Motor neuron (in vitro differentiated cells): ENCODE measurements at places on chromosomes 1 and 21.

GRCh38 chr1:72397786-72398185 lies 115.4 kb upstream of the NEGR1 start:
- ATAC-seq: peak; percentile 63

- ATAC-seq: no peak
Observed at GRCh38 chr21:22125581-22125980, 1127.4 kb downstream of the NCAM2 start.

DNA sequence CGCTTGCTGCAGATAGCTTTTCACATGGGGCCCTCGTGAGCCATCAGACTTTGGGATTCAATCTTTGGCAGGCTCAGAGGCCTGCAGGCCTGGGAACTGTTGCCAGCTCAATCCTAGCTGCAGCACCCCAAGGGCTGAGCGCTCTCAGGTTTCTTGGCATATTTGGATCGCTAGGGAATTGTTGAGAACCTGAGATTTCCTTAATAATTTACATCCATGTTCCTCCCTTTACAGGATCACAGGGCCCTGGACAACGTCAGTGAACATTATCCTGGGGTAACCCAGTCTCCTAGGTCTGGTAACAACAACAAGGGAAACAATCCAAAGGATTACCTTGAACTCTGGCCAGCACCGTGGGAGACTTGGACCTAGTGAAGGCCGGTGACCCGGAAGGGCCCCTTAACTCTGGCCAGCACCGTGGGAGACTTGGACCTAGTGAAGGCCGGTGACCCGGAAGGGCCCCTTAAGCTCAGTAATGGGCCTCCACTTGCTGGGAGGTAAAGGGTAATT lies 49.3 kb upstream of the NEK2 start:
- no peak for ATAC-seq

- ATAC-seq: no peak
Observed at GRCh38 chr1:40690771-40691537, 550 bp upstream of the NFYC start.

DNA sequence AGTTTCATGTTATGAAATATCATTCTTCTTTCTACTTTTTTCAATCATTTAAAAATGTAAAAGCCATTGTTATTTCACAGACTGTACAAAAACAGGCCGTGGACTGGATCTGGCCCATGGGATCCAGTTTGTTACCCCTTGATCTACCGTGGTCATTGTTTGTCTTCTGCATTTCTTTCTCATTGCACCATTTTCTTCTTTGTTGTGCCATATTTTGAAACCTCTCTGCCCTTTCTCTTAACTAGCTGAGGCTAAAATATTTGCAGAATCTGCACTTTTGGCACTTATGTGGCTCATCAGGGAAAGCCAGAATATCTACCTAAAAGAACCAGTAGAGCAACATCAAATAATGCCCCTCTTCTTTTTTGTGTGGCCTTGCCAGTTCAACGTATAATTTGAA lies 50.5 kb downstream of the DNAJC6 start:
- no peak for ATAC-seq

DNA sequence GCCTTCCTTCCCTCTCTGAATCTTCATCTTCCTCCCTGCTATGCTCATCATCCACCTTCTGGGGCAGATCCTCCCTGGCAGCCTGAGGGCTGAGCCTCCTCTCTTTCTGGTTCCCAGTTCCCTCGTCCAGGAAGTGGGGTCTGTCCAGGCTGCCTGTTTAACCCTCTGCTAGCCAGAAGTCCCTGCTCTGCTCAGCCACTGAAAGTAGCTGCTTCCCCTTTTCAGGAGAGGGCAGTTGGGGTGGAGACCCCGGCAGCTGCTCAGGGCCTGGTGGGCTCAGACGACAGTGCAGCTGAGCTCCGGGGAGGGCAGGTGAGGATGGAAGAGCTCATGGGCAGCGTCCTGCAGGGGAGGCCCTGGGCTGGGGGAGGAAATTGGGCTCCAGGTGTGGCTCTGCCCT lies 43.1 kb upstream of the ETV3 start:
- no peak for ATAC-seq

DNA sequence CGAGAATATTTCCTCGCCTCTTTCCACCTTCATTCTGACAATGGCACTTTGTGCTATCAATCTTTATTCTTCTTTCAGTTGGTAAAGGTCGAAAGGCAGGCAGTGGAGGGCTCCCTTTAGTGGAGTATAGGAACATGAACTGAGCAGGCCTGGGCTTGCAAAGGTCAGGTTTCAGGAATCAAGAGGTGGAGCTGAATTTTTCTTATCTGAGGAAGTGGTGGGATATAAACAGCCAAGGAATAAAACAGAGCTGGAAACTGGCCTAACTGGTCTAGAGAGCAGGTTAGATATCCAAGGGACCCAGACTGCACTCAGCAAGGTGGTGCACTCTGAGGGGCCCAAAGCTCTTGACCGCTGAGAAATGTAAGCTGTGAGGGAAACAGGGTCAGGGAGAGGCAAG lies 99.1 kb downstream of the PLA2G4A start:
- ATAC-seq: no peak

DNA sequence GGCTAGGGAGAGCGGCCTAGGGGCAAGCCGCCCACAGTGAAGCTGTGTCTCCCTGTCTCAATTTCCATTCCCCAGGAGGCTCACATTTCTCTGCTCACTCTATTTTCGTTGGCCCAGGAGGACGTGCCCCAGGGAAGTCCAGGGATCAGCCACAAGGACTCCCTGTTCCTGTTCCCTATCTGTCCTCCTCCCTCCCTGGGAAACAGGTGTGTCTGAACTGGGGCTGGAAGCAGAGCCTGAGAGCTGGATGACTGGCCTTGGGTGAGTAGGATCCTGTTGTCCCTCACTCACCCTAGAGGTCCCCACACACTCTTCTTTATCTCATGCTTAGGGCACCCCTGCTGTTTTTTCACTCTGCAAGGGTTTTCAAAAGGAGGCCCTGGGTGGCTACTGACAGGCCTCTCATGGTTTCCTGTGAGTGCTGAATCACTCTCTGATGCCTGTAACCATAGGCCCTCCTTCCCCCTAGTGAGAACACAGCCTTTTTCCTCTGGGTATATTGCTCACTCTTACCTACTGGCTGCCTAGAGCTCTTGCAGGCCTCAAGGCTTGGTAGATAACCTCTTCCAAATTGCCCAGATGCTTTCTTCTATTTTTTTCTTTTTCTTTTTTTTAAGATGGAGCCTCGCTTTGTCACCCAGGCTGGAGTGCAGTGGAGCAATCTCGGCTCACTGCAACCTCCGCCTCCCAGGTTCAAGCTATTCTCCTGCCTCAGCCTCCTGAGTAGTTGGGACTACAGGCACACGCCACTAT lies 3.3 kb upstream of the UTP11 start:
- ATAC-seq: no peak

GRCh38 chr21:46160907-46161632 lies 5.7 kb upstream of the FTCD start:
- ATAC-seq: no peak

GRCh38 chr1:54577612-54578011 lies 29.6 kb downstream of the ACOT11 start:
- ATAC-seq: peak; percentile 49

GRCh38 chr1:179031855-179032513 lies 6.3 kb downstream of the FAM20B start:
- ATAC-seq: peak; percentile 77

DNA sequence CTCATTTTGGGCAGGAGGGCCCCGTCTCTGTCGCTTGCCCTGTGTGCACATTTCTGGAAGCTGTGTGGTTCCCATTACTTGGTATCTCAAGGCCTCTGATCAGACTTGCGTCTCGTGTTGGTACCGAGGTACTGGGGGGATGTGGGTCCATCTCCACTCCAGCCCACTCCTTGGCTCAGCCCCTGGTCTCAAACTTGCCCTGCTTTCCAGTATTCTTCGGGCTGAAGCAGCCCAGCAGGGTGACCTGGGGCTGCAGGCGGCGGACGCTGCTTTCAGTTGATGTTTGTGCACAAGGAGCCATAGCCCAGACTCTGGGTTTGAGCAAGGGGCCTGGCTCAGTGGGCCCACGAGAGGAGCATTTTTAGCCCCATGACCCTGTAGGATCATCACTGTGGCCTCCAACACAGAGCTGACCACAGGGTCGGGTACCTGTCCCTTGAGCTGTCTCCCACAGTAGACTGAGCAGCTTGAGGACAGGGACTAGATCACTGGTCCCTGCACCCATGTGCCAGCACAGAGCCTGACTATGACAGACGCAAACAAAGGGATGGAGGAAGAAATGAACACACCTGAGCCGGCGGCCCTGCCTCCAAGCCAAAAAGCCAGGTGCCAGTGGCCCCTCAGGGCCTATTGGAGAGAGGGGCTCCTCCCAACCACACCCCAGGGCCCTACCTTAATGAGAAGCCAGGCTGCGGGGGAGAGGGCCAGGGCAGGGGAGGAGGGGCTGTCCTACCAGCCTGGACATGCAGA lies 46.8 kb downstream of the CHD5 start:
- no peak for ATAC-seq
